ENCODE measurements at places on chromosomes 6 and 20.

GRCh38 chr20:48471759-48472408 is 355.9 kb downstream of the PREX1 start:
- DNase-seq, result no peak

DNA sequence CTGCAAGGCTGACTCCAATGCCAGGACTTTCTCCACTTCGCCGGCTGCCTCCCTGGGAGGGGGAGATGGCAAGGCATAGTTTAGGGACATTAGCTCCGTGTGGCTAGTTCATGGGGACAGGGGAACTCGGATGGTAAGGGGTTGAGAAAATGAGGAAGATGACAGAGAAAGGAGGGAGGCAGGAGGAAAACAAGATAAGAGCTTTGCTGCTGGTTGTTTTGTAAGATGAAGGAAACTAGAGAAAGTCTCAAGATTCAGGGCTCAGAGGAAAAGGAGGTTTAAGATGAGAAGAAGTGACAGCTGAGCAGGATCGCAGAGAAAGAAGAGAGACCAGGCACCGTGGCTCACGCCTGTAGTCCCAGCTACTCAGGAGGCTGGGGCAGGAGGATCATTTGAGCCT is 180.9 kb upstream of the RREB1 start:
- no peak for DNase-seq

GRCh38 chr6:30511169-30511546 is 21.8 kb downstream of the HLA-E start:
- DNase-seq, result no peak

- no peak for DNase-seq
Observed at GRCh38 chr6:134422426-134423231, 104.7 kb upstream of the SGK1 start.

GRCh38 chr6:35610830-35611229 is 77.9 kb downstream of the FKBP5 start:
- DNase-seq, result no peak

- DNase-seq, result no peak
Observed at GRCh38 chr20:35273449-35274171, 4.3 kb downstream of the MMP24OS start.

- DNase-seq, result no peak
Observed at GRCh38 chr6:33613795-33614168, 7.3 kb upstream of the ITPR3 start.

DNA sequence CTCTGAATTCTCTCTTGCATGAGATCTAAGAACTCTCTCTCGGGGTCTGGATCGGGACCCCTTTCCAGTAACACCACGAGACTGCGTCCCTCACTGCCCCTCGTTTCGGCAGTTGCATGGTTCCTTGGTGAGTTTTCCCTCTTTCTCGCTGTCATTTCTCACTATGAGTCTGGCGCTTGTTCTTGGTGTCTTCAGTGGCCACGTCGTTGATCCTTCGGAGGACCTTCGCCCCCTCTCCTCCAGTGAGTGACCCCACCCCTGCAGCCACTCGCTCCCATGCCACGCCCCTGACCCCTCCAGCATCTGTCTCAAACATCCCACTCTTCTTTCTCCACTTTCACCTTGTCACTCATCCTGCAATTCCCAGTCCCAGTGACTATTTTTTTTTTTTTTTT is 23.0 kb downstream of the SYNJ2 start:
- DNase-seq, result no peak

GRCh38 chr20:17875106-17875980 is 93.3 kb downstream of the SNX5 start:
- no peak for DNase-seq

GRCh38 chr6:162638931-162639574 is 88.5 kb downstream of the PRKN start:
- DNase-seq, result no peak

DNA sequence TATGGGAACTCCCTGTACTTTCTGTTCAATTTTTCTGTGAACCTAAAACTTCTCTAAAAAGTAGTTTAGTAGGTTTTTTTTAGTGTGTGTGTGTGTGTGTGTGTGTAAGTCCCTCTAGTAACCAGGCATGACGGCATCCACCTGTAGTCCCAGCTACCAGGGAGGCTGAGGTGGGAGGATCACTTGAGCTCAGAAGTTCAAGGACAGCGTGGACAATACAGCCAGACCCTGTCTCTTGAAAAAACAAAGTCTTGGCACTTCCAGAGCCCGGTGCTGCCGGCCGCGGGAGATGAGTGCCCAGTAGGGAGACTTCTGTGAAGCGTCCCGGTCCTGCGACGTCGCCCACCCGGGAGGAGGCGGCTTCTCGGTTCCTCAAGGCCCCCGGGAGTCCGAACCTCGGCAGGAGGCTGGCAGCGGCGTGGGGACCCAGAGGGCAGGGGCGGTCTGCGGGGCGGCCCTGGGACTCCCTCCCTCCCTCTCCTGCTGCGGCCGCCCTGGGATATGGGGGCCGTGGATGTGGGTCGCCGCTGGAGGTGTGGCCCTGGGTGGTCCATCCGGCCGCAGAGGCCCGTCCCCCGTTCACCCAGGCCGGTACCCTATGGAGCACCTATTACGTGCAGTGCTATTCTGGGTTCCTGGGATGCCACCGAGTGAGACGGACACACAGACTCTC is 78.0 kb upstream of the SIRPG start:
- no peak for DNase-seq

GRCh38 chr20:46021361-46022359 is 7.4 kb upstream of the SLC12A5 start:
- DNase-seq, result no peak

DNA sequence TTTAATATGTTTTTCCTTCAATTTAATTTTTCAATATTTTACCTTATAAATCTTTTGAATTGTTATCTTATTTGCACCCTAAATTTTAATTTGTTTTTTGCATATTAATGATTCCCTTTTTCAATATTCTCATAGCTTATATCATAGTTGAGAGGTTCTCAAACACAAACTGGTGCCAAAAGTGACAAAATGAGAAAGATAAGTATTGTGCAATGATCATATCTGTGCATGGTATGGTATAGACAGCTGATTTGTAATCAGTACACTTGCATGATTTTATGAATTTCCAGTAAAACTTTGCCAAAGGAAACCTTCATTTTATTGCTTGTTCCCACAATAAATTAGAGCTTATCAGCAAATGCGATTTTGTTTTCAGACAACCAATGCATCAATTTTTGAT is 161.0 kb upstream of the HDAC2 start:
- no peak for DNase-seq

DNA sequence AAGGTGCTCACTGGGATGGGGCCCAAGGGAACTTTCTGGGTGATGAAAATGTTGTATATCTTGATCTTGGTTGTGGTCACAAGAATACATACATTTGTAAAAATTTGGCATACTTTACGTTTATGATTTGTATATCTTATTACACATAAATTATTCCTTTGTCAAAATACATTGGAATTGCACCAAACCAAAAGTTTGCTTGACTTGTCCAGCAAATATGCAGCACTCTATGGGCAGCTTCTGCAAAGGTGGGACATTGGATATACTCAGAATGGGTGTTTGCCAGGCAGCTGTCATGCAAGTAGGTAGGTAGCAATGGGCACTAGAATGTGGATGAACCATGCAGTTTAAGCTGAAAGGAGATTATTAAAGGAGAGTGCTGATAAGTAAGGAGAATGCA is 78.0 kb downstream of the LAMP5 start:
- DNase-seq, result no peak

DNA sequence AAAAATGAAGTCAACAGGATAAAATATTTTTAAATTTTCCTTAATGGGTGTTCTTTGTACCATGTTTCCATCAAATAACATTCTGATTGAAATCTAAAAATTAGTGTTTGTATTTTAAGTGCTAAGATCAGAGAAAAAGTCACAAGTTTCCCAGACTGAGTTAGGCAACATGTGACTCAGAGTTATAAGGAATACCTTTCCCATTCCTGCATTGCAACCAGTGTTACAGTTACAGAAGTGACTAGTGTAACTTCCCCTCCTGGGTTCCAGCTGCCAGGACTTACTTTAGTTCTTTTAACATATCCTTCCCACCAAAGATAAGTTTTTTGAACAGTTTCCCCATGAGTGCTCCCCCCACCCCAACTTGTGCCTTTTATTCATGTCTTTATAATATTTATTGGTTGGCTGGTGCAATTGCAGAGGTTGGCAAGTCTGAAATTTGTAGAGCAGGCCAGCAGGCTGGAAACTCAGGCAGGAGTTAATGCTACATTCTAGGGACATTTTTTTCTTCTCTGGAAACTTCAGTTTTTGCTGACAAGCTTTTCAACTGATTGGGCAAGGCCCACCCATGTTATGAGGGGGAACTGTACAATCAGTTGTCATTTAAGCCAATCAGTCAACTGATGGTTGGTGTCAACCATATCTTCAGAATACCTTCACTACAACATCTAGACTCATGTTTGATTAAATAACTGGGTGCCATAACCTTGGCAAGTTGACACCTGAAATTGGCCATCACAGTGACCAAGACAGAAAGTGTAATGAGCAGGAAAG is 22.9 kb upstream of the ESR1 start:
- DNase-seq, result no peak

GRCh38 chr6:37819802-37820717 is 533 bp downstream of the ZFAND3 start:
- no peak for DNase-seq

- no peak for DNase-seq
Observed at GRCh38 chr20:43300901-43301300, 111.2 kb upstream of the PTPRT start.

DNA sequence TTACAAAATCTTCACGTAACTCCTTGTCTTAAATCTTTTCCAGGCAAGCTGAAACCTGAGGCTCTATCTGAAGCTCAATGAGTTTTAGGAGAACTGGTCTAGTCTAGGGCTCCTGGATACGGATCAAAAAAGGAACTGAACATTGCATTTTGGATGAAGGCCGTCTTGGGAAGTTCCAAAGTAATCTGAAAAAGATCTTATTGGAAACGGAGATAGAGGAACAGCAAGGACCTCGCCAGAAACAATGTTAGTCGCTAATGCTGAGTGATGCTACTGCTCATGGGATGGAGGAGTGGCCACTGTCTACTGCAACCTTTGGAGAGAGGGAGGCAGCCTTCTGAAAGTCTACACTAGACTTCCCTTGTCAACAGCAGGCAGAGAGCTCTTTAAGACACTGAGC is 91.4 kb upstream of the ATXN1 start:
- no peak for DNase-seq

- no peak for DNase-seq
Observed at GRCh38 chr6:168420084-168420483, 20.9 kb upstream of the SMOC2 start.

DNA sequence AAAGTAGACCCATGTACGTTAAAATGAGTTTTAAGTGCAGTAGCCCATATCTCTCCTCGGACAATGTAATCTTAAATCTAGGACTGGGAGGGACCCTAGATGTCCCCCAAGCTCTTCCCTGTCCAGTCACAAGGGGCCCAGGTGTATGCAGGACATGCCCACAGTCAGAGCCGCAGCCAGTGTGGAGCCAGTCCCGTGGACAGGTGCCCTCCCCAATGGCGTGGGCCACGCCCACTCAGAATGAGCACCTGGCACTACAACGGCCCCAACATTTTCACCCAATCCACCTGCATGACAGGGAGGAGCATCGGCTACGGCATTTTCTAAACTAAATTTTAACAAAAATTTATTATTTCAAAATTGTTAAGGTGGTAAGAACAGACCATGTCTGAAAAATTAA is 53.2 kb downstream of the WDR27 start:
- DNase-seq, result no peak

DNA sequence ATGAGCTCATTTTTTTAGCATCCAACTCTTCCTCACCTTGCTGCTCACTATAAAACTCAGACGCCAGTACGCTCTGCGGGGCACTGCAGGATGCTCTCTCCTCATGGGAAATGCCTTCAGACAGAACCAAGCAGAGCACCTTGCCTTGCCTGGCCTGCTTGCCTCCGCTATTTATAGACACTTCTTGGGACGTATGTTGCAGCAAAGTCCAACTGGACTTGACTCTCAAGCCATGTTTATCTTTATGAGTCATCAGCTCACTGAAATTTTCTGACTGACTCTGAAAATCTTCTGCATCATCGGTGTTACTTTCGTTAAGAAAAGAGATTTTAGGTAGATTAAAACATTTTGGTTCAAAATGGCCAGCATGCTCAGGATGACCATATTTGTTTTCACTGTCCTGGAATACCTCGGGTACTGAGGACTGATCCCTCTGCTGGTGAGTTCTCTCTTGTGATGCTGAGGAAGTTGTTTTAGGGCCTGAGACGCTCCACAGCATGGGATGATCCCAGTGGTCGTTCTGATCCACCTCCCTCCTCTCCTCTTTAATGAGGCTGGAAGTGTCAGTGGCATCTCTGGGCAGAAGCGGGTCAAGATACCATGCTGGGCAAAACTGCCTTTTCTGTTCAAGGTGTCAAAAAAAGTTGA is 204.5 kb downstream of the KIF16B start:
- no peak for DNase-seq

DNA sequence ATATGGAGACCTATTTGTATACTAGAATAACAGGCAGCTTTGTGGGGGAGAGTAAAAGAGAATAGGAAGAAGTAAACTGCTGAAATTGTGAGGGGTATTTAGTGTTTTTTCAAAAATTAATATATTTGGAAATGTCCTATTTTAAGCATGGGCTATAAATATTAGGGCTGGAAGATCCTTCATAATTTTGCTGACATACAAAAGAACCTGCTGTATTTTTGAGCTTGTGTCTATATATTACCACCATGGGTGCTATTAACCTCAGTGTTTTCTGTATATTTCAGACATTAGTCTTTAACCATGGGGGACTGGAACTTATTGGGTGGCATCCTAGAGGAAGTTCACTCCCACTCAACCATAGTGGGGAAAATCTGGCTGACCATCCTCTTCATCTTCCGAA is at the start of gene GJA10:
Gene GJA10 (plus strand): TSS at position 301 of the 400 bp plus-strand sequence. CDS start 0 bp downstream, at position 301.
- no peak for DNase-seq

DNA sequence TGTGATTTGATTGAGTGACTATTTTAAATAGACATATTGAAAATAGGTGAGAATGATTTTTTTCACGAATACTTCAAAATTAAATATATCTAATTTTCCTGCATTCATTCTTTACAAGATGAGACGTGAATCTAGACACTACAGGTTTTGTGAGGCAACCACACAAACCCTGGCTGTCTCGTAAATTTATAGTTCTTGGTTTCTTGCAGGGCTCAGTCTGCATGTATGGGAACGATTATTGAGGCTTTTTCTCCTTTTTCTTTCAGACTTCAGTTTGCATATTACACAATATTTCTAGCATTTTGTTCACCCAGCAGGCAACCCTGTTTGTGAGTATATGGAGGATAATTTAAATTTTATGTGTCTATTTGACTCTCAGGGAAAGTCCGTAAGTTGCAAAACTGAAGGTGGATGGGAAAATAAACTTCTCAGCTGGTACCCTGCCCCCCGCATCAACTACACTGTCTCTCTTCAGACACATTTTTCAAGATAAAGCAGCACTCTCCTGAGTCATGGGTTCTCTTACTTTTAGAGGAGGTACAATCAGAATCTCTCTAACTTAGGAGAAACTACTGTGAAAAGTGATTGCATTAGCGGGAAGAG is 1349.3 kb downstream of the GRIK2 start:
- DNase-seq, result no peak

GRCh38 chr6:72559067-72559466 is 62.8 kb upstream of the KCNQ5 start:
- no peak for DNase-seq

GRCh38 chr20:5364997-5365597 is 48.3 kb upstream of the PROKR2 start:
- DNase-seq, result no peak

GRCh38 chr20:44041001-44041400 is 126.3 kb downstream of the TOX2 start:
- DNase-seq, result no peak
